ENCODE measurements at places on chromosomes 3 and 15. TPM values are rescaled to one million over a fixed set of nuclear protein-coding genes. Genes with fewer than 3 reads are reported as not detected.

COL6A5 gene
- not detected for polyA plus RNA-seq

GRCh38 chr3:58251631-58252035, 14.0 kb downstream of the ABHD6 start:
- H3K36me3 ChIP-seq, result peaks cover 15% of the 10 kb centered on the region
- H3K27me3 ChIP-seq, result no peaks in the 10 kb centered on the region
- H3K4me3 ChIP-seq, result no peak overlapping the region
- no peaks in the 10 kb centered on the region for H3K4me1 ChIP-seq
- no peak for DNase-seq

DNA sequence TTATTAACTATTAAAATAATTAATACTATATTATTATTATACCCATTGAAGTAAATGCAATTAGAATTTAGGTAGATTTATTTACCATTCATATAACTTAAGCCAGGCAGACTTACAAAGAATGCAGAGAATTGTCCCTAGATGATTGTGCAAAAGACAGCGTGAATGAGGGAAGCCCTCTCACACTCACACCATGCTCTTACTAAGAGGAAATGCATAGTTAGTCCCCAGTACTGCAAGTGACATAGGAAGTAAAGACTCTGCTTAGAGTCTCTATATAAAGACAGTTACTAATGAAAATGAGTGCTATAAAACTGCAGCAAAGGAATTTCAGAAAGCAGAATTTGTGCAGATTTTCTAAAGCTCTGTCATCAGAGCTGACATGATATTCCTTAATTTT, 270.4 kb downstream of the ZBBX start:
- no peaks in the 10 kb centered on the region for H3K36me3 ChIP-seq
- H3K27ac ChIP-seq, result no peak overlapping the region
- no peaks in the 10 kb centered on the region for H3K27me3 ChIP-seq

DNA sequence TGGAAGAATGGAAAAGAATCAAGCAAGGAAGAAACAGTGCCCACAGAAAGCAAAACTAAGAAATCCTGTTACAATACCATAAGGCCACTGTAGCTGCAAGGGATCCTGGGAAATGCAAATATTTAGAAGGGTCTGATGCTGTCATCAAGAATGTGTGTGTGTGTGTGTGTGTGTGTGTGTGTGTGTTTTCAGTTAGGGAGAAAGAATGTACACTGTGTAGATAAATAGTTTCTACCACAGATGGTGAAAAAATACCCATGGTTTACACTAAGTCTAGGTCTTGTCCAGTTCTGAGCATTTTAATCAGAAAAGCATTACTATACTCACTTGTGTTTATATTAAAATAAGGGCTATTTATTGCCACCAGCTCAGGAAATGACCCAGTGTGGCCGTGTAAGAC, 355.0 kb downstream of the RBMS3 start:
- no peaks in the 10 kb centered on the region for H3K36me3 ChIP-seq
- H3K27ac ChIP-seq, result no peak overlapping the region
- H3K4me1 ChIP-seq, result no peaks in the 10 kb centered on the region
- H3K4me3 ChIP-seq, result no peak overlapping the region
- no peak for DNase-seq

GRCh38 chr15:96234109-96234892, 96.2 kb upstream of the NR2F2 start:
- H3K27ac ChIP-seq, result no peak overlapping the region
- no peaks in the 10 kb centered on the region for H3K4me1 ChIP-seq
- no peak for DNase-seq
